AML-193 (cell line): ENCODE measurements at places on chromosomes 7 and 10.

GRCh38 chr10:119817991-119818888, 54.4 kb downstream of the MCMBP start:
- DNase-seq = no peak

GRCh38 chr10:56123247-56123646, 237.8 kb downstream of the ZWINT start:
- no peak for DNase-seq

GRCh38 chr10:132452651-132453469, 55.9 kb downstream of the PWWP2B start:
- DNase-seq = peak; percentile 35

DNA sequence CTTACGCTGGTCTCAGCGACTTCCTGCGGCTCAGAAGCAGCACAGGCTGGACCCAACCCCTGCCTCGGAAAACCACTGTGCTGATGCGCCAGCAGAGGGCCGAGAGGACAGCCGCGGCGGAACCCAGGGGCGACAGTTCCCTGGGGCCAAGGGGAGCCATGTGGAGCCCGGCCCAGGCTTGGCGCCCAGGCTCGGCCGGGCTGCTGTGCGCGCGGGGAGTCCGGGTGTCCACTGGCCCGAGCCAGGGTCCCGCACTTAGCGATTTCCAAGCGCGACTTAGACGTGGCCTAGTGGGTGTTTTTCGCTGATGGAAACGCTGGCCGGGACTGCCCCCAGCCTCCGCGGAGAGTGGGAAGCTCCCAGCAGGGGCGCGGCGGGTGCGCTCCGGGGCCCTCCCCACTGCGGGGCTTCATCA, 18.6 kb upstream of the ZNF32 start:
- DNase-seq = no peak

- DNase-seq = no peak
Measured at GRCh38 chr10:12391206-12391605, 41.9 kb downstream of the CAMK1D start.
